ENCODE measurements at places on chromosomes 2 and 18.

- no peak for DNase-seq
Measured at GRCh38 chr2:2825062-2825461, 494.0 kb upstream of the MYT1L start.

- no peak for DNase-seq
Measured at GRCh38 chr2:143730953-143731260, 601.7 kb downstream of the ARHGAP15 start.

GRCh38 chr2:102061962-102062795 lies 70.4 kb downstream of the IL1R2 start:
- peak; percentile 88 for DNase-seq

DNA sequence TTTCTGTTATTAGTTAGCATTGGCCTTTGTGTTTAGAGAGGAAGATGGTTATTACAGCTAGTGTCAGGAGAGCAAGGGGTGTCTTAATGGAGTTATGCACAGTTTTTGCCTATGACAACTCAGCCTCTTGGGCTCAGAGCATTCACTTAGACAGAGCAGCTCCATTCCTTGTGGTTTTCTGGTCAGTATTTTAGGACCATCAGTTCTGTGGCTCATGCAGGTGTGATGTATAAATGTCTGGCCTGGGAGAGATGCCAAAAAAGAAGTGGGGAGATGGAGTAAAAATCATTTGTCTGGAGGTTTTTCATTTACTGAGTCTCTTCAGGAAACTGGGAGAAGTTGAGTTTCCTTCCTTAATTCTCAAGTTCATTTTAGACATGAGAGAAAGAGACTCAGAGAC lies 79.7 kb downstream of the PRKCE start:
- no peak for DNase-seq

DNA sequence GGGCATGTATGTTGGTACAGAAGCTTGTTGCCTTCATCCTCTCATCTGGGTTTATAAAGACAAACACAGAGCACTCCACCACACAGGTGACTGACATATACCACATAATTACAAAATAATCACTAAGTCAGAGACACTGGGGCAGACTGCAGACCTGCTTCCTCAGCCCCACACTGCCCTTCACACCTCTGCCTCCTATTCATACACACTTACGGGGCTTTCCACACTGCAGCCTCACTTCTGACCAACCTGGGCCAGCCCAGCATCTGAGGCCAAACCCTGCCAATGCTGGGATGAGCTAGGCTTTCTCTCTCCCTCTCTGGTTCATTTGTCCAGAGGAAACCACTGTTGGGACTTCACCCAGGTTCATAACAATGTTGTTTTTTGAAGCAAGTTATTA lies 4.5 kb downstream of the EMX1 start:
- no peak for DNase-seq

- no peak for DNase-seq
Measured at GRCh38 chr2:202624133-202624532, 10.6 kb upstream of the FAM117B start.

- DNase-seq = no peak
Measured at GRCh38 chr18:68818584-68818983, 20.7 kb downstream of the CCDC102B start.

DNA sequence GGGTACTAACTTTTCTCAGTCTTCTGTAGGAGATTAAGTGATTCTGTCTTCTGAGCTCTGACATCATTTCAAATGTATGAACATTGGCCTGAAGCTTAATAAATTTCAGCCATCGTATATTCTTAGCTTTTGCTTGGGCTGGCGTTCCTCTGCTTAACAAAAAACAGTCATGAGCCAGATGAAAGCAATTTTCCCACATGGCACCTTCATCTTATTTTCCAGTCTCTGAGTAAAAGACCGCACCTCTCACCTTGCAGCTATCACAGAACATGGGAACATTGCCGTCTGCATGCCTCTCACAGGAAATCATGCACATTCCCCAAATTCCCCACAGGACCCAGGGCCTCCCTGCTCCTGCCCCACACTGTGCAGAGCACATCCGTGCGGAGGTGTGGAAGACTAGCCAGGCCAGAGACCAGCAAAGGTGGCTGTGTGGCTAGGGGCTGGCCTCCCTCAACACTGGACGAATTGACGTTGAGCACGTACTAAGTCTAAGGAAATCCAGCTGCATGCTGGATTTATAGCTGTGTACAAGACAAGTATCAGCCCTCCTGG lies 531.8 kb upstream of the ID2 start:
- DNase-seq = no peak

DNA sequence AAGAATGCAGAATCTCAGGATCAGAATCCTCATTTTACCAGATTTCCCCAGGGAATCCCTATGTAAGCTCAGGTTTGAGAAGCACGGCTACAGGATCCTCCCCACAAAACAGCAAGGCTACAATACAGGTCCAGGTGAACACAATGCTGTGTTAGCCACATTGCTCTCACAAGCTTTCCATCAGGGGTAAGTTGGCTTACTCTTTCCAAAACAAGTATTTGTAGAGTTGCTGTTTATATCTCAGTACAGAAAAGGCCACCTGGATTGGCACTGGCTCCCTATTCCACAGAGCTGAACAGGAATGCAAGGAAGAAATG lies 11.0 kb downstream of the SPRED2 start:
- DNase-seq = no peak

GRCh38 chr2:13876491-13877037 lies 756.0 kb upstream of the LRATD1 start:
- DNase-seq = peak; percentile 2

- no peak for DNase-seq
Measured at GRCh38 chr2:235139956-235140800, 188.4 kb downstream of the SH3BP4 start.

DNA sequence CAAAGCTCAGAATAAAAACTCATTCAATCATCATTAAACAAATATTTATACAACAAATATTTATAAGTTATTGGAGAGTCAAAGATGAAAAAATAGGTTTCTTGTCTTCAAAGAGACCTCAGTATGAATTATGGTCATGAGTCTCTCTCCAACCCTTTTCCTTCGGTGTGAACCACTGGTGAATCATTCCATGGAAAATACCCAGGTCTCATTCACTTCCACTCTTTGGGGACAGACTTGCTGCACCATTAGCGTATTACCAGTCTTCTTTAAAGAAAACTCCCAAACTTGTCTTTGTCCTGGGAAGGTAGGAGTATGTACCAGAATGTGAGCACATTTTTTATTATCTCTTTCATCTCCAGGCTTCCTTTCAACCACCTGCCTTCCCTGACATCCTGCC lies 257.4 kb upstream of the RBMS1 start:
- no peak for DNase-seq

GRCh38 chr18:10365901-10366300 lies 88.5 kb upstream of the APCDD1 start:
- peak; percentile 54 for DNase-seq

GRCh38 chr2:8496617-8497016 lies 185.2 kb upstream of the ID2 start:
- no peak for DNase-seq

- no peak for DNase-seq
Measured at GRCh38 chr2:238922435-238922834, 74.5 kb downstream of the TWIST2 start.

GRCh38 chr18:56043641-56044061 lies 455.7 kb upstream of the TCF4 start:
- no peak for DNase-seq

GRCh38 chr18:13623871-13624270 lies 102.5 kb downstream of the FAM210A start:
- no peak for DNase-seq

- DNase-seq = peak; percentile 31
Measured at GRCh38 chr2:18932853-18933252, 343.5 kb upstream of the NT5C1B start.

DNA sequence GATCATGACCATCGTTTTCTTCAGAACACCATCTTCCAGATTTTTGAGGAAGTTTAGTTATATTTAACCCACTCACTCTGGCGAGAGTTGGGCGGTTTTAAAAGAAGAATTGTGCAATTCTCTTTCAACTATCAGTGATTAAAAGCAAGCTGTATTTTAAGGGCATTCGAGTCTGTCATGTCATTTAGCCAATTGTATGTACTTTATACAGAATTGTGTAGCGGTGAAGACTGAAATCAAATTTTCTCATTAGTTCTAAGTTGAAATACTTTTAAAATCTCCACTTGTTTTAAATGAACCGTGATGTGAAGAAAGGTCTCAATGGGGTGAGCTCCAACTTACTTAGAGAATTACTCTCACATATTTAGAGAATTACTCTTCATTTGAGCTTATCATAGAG lies 214.6 kb upstream of the DTNA start:
- DNase-seq = no peak

DNA sequence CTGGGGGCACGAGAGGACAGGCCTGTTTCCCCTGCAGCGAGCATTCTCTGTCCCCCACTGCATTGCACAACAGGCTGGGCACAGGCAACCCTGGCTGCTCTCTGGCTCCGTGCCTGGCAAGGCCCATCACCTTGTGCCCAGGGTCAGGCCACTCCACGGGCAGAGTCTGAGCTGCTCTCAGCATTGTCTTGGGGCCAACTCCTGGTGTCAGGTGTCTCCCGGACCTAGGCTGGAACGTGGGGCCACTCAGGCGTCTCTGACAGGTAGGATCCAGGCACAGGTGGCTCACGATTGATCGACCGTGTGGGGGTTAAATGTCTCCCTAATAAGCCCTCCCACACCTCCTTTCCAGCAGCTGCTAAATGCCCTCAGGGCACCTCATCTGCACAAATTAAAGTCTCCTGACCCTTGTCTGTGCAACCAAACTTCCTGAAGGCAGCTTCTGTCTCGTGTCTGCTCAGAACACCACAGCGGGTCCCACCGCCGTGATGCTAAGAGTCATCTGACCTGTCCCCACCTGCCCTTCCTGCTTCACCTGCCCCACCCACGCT lies 66.6 kb upstream of the GPC1 start:
- no peak for DNase-seq

GRCh38 chr2:173358616-173359015 lies 3.9 kb downstream of the CDCA7 start:
- DNase-seq = no peak

GRCh38 chr18:59810183-59810582 lies 89.6 kb upstream of the PMAIP1 start:
- DNase-seq = no peak

DNA sequence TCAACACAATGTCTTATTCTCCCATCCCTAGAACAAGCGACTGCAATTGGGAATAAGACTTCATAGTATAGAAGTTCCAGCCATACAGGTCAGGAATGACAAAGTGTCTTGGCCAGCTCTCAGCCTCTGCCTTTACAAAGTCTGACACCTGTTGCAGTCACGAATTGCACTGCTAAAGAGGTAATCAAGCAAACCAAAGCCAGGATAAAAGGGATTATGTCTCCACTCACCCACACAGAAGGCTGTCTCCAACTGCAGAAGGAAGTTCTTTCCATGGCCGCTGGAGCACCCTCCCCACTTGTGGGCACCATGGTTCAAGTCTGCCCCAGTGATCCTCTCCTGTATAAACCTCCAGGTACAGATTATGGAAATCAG lies 114.8 kb upstream of the PKDCC start:
- no peak for DNase-seq

DNA sequence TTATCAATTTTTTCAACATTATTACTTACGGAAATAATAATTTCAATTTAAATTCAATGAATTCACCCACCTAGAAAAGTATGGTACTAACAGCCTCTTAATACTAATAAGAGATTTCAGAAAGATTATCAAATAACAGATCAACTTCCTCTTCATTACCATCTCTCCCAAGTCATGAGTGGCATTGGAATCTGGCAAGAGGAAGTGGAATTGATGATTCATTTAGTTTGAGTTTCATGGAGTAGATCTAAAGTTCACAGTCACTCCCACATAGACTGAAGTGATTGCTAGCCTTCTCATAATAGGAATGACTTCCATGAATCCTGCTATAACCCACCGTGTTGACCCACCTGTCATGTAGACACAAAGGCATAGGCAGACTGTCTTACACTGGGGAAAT lies 77.7 kb upstream of the WDR75 start:
- DNase-seq = no peak

DNA sequence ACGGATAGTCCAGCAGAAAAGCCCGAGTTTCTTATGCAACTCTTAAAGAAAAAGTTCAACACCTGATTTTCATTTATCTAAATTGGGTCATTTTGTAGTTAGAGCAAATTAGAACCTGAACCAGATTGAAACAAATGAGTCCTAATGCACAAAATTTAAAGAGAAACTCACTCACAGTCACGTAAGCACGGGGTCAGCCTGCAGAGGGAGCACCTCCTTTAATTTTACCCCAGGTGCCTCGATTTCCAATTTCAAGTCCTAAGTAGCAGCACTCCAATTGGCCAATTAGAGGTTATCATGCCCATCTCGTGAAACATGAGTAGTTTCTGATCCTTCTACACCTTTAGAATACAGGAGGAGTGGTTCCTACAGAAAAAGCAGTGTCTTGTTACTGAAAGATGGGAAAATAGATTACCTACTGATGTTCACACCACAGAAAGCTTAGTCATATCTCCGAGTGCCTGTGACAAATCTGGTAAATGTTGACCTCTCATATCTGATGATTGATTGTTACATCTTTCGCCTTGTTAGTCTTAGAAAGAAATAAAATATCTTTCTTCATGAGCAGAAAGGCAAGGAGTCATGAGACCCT lies 1929.8 kb upstream of the LRRTM1 start:
- DNase-seq = no peak

DNA sequence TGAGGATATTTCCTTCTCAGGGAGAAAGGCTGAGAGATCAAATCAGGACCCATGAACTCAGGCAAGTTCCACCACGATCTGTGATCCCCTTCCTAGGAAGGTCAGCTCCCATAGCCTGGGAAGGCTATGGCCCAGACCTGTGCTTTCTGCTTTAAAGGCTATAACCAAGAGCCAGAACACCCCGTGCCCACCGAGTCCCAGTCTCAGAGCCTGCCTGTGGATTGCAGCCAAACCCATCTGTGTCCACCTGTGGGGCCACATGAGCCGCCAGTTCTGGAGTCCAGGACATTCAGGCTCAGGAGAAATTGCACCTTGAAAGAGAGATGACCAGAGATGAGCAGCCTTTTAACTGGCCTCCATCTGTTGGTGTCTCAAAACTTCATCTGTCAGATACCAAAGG lies 46.9 kb downstream of the MAL start:
- DNase-seq = no peak

GRCh38 chr2:174688079-174688478 lies 76.2 kb downstream of the CHRNA1 start:
- DNase-seq = no peak

DNA sequence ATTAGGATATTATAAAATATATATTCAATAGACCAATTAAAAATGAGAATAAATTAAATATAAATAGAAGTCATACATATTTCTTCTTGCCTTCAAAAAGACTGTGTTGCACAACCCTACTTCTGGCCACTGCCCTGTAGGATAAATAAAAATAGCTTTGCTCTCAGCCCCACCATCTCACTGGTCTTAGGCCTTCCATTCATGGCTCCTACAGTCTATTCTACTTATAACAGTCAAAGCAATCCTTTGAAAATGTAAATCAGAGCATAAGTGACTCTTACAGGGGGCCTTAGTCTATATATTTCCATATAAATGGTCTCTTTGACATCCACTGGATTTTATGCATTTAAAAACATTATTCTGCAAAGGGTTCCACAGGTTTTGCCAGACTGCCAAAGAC lies 72.9 kb downstream of the KLF7 start:
- no peak for DNase-seq

GRCh38 chr2:10546975-10547391 lies 98.9 kb upstream of the ODC1 start:
- no peak for DNase-seq

Measured in lung (tissue), 17 donors.